CD4-positive, alpha-beta T cell treated with Interleukin-6 for 4 hours (primary cell): ENCODE measurements at places on chromosomes 2 and 18.

- no peak for DNase-seq
Observed at GRCh38 chr2:217999595-217999959, 3.2 kb downstream of the TNS1 start.

DNA sequence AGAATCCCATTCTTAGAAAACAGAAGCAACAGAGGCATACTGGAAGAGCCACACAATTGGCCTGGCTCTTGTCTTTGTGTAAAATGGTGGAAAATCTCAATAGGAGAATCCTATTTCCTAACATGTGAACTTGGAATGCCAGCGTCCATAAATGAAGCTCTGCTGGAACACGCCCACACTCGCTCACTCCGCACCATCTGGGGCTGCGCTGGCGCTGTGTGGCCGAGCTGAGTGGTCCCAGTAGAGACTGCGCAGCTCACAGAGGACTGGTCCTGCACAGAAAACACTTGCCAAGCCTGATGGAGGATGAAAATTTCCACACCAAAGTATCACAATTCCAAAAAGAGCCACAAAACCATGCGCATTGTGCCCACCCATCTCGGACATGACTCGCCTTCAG is 56.2 kb downstream of the PXDN start:
- DNase-seq: no peak

GRCh38 chr2:183059561-183059960 is 19.0 kb upstream of the DUSP19 start:
- no peak for DNase-seq

GRCh38 chr2:34567128-34567527 is 968.0 kb upstream of the FAM98A start:
- DNase-seq: no peak

- no peak for DNase-seq
Observed at GRCh38 chr2:138949517-138949916, 169.3 kb upstream of the NXPH2 start.

DNA sequence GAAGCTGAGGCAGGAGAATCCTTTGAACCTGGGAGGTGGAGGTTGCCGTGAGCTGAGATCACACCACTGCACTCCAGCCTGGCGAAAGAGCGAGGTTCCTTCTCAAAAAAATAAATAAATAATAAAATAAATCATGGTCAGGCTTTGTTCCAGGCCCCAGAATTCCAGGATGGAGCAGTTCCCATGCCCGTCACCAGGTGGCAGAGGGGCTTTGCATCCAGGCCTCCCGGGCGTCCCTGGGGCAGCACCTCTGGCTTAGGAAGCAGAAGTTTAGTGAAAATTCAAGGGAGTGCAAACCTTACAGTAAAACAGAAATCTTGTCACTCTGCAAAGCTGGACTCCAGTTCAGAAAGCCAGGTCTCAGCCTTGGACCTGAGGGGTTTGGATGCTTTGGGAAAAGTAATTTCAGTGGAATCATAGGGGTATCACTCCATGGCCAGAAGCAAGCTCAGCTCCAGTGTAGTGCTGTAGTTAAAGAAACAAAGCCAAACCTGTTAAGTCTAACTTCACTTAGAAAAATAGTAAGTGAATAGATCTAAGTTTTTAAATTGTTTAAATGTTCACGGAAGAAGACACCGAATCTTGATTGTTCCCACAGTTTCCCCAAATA is 512.7 kb downstream of the CMPK2 start:
- no peak for DNase-seq

DNA sequence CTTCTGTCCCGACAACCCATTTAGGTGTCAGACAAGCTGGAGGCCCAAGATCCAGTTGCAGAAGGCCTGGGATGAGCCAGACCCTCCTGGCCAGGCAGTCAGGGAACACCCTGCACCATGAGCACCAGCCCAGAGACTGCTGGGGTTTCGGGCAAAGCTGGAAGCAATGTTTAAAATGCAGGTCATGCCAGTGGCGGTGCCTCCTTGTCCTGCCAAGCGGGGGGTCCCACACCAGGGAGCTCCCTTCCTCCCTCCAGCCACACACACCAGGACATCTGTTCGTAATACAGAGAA is 230.2 kb downstream of the ATAD2B start:
- no peak for DNase-seq

DNA sequence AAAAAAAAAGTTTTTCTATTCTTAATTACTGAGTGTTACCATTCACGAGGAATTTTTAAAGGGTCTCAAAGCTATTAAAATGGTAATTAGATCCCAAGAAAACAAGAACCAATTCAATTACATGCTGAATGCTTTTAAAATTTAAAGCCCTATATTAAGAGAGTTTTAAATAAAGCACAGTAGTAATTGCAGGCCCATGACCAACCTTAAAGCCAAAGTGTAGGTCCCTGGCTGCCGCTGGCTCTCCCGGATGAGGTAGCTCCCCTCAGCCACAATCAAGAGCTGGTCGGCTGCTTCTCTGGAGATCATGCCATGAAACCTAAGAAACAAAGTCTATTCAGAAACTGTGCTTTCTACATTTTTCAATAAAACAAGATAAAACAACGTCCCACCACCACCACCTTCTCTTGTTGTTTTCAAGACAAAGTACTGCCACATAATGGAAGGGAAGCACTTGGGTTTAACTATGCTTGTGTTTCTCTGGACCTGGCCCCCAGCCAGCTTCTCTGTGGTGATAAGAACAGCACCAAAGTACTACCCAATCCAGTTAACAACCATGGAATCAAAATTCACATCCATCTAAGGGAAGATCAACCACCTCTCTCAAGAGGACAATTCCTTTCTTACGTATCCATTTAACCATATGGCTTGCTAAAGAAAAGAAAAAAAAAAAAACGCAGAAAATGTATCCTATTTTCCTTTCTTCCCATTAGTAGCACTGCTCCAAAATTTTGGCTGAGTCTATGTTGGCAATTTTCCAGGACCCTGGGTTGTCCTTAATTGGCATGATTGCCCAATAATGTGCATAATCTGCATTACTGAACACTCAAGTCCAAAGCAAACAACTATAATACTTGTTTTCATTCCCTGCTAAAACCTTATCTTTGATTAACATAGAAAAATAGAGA is 90.1 kb downstream of the CHN1 start:
- no peak for DNase-seq

DNA sequence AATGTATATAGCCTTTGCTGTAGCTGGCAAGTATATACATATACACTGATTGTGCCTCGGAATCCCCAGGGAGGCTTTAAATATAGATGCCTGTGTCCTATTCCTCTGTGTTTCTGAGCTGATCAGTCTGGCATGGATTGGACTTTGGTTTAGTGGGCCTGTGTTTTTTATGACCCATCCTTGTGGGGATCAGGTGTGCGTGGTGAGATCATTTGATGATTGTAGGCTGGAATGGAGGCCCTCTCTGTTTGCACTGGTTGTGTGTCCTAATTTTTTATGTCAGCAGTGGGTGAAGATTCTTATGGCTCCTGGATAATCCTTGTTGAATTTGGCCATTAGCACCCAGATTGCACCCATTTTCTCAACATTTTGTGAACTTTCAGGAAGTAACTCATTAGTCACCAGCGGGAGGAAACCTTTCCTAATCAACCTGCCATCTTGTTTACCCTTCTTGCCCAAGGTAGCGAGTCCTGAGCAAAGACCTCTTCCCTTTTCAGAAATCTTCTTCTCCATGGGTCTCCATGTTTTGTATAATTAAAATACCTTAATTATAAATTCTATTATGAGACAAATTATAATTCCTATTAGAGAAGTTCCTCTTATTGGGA is 75.8 kb downstream of the UGGT1 start:
- DNase-seq: no peak

DNA sequence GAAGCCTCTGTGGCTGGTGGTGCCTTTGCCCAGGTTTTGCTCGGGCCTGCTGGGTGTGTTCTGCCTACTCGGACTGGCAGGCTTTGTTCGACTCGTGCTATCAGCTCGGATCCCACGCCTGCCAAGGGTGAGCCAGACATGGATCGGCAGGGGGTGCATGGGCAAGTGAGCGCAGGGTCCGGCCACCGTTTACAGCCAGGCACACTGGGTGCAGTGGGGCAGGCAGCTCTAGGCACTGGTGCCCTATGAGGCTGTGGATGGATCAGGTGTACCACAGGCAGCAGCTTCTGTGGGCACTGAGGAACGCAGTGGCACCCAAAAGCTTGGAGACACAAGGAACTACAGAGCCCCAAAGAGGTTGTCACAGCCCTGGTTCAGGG is 25.6 kb downstream of the MARCHF7 start:
- no peak for DNase-seq

- DNase-seq: no peak
Observed at GRCh38 chr2:32958821-32959220, 12.1 kb downstream of the LTBP1 start.

GRCh38 chr2:144111437-144111836 is 408.5 kb downstream of the ZEB2 start:
- DNase-seq: no peak

DNA sequence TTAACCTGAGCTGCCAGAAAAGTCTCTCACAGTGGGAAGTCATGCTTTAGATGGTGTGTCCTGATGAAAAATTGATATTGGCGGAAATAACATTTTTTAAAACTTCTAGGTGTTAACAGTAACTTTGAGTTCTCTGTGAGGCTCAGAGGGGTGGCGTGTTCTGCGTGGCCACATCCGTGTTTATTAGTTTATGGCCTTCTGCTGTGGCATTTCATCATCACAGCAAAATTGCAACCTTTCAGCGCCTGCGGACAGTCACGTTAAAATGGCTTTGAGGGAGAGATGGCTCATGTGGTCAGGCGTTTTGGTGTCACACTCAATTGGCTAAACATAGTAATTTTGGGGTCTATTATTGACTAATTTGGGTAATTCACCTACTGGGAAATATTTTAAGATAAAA is 42.4 kb downstream of the KLHL29 start:
- no peak for DNase-seq

GRCh38 chr2:177282181-177282641 is 17.7 kb upstream of the NFE2L2 start:
- DNase-seq: no peak

GRCh38 chr2:25441353-25441752 is 99.6 kb upstream of the DNMT3A start:
- DNase-seq: no peak

DNA sequence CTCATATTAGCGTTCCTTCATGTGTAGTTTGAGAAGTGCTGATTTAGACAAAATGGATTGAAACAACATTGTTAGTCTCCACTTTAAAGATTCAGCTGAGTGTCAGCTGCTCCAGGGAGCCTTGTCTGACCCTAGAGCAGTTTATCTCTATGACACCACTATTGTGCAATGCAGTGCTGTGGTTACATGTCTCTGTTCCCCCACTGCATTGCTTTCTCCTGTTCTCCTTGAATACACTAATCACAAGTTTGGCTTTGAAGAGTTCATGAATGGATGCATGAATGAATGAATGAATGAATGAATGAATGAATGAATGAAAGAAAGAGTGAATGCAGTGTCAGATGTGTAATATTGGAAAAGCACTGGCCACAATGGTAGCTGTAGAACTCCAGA is 38.3 kb downstream of the GCG start:
- no peak for DNase-seq
